ENCODE measurements at places on chromosomes 3 and 15. TPM values are rescaled to one million over a fixed set of nuclear protein-coding genes. Genes with fewer than 3 reads are reported as not detected.

DNA sequence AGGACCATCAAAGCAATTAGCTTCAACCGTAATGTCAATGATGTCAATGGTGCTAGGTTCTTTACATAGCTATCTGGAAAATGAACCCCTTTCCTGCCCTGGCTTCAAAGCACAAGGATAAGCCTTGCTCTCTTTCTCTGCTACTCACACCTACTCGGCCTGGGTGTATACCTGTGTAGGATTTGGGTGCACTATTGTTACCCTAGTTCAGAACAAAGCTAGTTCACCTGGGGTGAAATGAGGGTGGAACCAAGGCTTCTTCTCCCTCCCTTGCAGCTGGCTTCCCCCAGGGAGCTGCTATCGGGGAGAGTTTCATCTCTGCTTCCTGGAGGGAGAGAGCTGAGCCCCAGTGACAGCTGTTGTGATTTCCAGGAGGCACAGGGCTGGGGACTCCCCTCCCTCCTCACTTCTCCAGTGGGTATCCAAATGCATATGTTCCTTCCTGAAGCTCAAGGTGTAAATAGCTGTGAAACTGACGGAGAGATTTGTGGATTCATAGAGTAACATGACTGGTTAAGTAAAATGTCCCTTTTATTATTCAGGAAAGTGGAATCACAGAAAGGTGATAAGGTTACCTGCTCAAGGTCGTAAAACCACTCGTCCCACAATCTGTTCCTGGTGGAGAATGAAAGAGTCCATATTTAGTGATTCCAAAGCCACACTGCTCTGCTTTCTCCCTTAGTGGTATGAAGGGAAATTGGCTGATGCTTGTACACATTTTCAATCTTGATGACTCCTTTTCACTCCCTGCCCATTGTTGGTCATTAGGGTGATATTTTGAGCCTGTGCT lies 11.8 kb upstream of the C3orf70 start:
- no peak overlapping the region for H3K27ac ChIP-seq
- DNase-seq: no peak
- no peaks in the 10 kb centered on the region for H3K27me3 ChIP-seq
- H3K36me3 ChIP-seq: no peaks in the 10 kb centered on the region
- H3K4me1 ChIP-seq: no peaks in the 10 kb centered on the region
- H3K4me3 ChIP-seq: no peak overlapping the region

- no peak for DNase-seq
- H3K27ac ChIP-seq: no peak overlapping the region
- no peak overlapping the region for H3K4me3 ChIP-seq
- H3K36me3 ChIP-seq: no peaks in the 10 kb centered on the region
- H3K4me1 ChIP-seq: no peaks in the 10 kb centered on the region
These were observed 133.8 kb downstream of the MOBP start for GRCh38 chr3:39601241-39601640.

GRCh38 chr3:103906304-103906703 lies 1460.4 kb upstream of the ALCAM start:
- H3K36me3 ChIP-seq: no peaks in the 10 kb centered on the region
- H3K27ac ChIP-seq: no peak overlapping the region
- no peak overlapping the region for H3K4me3 ChIP-seq
- no peaks in the 10 kb centered on the region for H3K4me1 ChIP-seq
- DNase-seq: no peak

Gene ITPKA
- total RNA-seq: not detected

Gene MYO5C
- total RNA-seq: 0.45 TPM

All from natural killer cell (primary cell).